Activated CD4-positive, alpha-beta T cell treated with anti-CD3 and anti-CD28 coated beads for 36 hours (primary cell): ENCODE measurements at places on chromosomes 7 and 10. TPM values are rescaled to one million over a fixed set of nuclear protein-coding genes. Genes with fewer than 3 reads are reported as not detected.

DNA sequence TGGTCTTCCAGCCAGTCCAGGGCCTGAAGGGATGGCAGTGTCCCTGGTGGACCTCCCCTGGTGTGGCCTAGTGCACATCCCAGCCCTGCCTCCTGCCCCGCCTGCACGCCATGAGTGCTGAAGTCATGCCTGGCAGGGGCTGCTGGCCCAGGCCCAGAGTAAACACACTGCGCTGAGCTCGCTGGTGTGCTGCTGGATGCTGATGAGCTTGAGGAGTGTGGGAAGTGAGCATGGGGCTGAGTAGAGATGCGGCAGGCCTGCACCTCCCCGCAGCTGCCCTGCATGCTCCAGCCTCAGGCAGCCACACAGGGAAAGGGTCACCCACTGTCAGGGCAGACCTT lies 43.2 kb downstream of the HTRA1 start:
- DNase-seq, result no peak

- no peak for DNase-seq
Measured at GRCh38 chr10:48623607-48624132, 18.8 kb upstream of the ARHGAP22 start.

GRCh38 chr7:129702316-129702715 lies 90.8 kb downstream of the NRF1 start:
- DNase-seq, result no peak

DNA sequence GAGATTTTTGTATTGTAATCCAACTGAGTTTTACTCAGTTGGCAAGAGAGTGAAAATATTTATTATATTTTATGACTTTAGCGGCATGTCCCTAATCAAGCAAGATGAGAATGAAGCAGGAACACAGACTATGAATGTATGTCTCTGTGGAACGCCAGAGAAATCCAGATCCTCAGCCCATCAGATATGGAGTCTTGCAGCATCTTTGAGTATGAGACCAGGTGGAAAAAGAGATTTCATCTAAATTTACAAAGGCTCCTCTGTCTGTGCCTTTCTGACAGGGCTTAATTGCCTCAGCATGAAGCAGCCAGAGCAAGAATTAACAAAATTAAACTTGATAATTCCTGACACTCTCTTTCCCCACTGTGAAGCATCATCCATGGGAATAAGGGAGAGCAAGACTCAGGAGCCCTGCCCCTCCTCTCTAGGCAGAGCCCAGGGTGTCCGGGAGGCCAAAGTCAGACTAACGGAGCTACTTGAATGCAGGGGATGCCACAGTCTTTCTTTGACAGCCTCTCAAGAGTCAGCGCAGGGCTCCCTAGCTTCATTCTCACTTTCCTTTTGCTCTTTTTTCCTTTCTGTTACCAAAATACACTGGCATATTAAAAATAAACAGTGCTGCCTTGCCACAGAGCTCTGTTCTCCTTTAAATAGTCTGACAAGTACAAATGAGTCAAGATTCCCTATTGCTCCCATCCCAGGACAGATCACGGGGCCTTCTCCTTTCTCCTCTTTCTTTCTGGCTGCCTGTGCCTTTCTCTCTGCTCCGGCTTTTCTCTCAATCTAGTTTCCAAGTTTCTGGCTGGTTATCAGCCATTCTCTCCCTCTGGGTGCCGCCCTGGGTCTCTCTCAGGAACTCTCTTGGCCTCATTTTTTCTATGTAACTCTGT lies 132.2 kb upstream of the INHBA start:
- DNase-seq, result no peak

GRCh38 chr7:92135052-92135889 lies 994 bp upstream of the CYP51A1 start:
- no peak for DNase-seq

DNA sequence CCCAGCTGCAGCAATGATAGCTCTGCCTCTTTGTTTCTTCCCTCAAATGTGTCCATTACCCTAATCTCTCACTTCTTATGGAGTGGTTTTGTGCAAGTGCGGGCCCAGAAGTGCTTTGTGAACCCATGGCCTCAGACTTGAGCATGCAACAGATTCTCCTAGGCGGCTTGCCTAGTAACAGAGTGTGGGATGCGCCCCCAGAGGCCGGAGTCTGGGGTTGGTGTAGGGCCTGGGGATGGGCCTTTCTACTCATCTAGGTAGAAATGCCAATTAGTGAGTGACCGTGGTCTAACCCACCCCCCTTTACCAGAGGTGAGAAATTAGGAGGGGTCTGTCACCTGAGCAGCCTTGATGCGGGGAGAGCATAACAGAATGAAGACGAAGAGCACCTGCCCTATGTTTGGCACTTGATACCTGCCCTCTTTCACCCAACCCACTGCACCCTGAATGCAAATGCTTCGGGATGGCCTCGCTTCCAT lies 7.0 kb upstream of the IGFBP1 start:
- DNase-seq, result no peak

ICA1 gene
- total RNA-seq, result 0.57 TPM
